Fibroblast of skin of scalp (primary cell): ENCODE measurements at places on chromosomes 12 and 14.

- peak; percentile 86 for DNase-seq
Observed at GRCh38 chr12:94074980-94075629, 73.3 kb upstream of the PLXNC1 start.

- no peak for DNase-seq
Observed at GRCh38 chr14:102589761-102590290, 2.6 kb upstream of the RCOR1 start.

GRCh38 chr12:70157099-70157498 is 86.1 kb upstream of the CNOT2 start:
- no peak for DNase-seq

GRCh38 chr12:121637231-121637914 is 11.0 kb downstream of the ORAI1 start:
- no peak for DNase-seq

DNA sequence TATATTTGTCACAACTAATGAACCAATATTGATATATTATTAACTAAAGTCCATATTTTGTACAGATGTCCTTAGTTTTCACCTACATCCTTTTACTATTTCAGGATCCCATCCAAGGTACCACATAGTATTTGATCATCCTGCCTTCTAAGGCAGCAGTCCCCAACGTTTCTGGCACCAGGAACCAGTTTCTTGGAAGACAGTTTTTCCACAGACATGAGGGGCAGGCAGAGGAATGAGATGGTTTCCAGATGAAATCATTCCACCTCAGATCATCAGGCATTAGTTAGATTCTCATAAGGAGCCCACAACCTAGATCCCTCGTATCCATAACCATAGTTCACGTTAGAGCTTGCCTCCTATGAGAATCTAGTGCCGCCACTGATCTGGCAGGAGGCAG is 82.8 kb upstream of the BCL2L14 start:
- peak; percentile 30 for DNase-seq

DNA sequence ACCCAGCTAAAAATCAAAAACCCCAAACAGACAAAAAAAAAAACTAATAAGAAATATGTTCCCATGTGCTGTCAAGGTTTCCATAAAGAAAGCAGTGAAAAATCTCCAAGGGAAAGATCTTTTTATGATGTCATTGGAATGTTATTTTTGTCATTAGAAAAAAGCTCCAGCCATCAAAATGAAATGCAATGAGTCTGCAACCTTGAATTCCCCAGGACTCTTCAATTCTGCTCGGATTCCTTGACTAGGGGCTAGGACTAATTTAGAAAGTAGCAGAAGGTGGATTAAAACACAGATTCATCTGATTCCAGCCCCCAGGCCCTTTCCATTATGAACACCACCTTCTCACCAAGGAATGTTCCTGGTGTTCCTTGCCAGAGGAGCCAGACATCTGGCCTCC is 6.0 kb upstream of the PCNX1 start:
- peak; percentile 88 for DNase-seq

DNA sequence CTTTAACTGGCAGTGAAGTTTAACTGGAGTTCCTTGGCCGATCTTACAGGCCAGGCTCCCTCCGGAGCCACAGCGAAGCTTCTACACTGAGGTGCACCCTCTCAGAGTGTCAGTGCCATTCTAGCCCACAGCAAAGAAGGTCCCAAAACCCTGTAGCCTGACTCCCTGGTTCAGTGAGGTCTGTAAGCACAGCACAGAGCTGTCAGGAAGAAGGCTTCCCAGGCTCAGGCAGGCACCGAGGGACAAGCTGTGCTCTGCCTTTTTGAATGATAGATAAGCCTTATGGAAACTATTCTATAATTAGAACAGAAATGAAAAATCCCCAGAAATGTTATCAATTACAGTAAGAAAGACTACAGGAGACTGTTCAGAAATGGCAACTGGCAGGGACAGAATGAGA is 40.2 kb downstream of the MOK start:
- no peak for DNase-seq

- no peak for DNase-seq
Observed at GRCh38 chr12:32419520-32419960, 20.2 kb downstream of the FGD4 start.

DNA sequence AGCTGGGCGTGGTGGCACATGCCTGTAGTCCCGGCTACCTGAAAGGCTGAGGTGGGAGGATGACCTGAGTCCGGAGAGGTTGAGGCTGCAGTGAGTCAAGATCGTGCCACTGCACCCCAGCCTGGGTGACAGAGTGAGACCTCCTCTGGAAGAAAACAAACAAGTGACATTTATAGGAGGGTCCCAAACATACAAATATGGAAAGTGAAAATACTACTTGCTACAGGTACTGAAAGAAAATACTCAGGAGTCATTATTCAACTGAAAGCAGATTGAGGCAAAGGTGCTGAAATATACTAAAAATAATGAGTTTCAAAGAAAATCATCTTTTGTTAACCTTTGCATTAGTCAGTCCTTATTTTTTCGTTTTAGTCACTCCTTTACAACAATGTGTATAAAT is 53.5 kb downstream of the ETV6 start:
- no peak for DNase-seq
